ENCODE measurements at places on chromosomes 5 and 9. TPM values are rescaled to one million over a fixed set of nuclear protein-coding genes. Genes with fewer than 3 reads are reported as not detected.

The CDH9 gene
- not detected for total RNA-seq

The ABLIM3 gene
- total RNA-seq = not detected

The OR1J2 gene
- not detected for total RNA-seq

The MYMK gene
- total RNA-seq = not detected

The MACIR gene
- 12.3 TPM for total RNA-seq

The HTR4 gene
- not detected for total RNA-seq

The FCN2 gene
- total RNA-seq = not detected

The PCDHGB4 gene
- total RNA-seq = 0.34 TPM

The TEK gene
- total RNA-seq = not detected

The MSANTD3 gene
- total RNA-seq = 16.2 TPM

The PLAC8L1 gene
- 0.74 TPM for total RNA-seq

The ZDHHC21 gene
- total RNA-seq = 14.2 TPM

The FGF18 gene
- total RNA-seq = 0.16 TPM

The ADGRD2 gene
- not detected for total RNA-seq

The GPR150 gene
- total RNA-seq = 0.11 TPM

The PDZD2 gene
- 0.05 TPM for total RNA-seq

The SLC34A3 gene
- not detected for total RNA-seq

The SLC6A7 gene
- not detected for total RNA-seq

The VCAN gene
- not detected for total RNA-seq

The IL5 gene
- total RNA-seq = 113 TPM

The GLDC gene
- total RNA-seq = 1.0 TPM

The FBLL1 gene
- not detected for total RNA-seq

The SLC27A6 gene
- total RNA-seq = not detected

The OR5C1 gene
- total RNA-seq = not detected

The CD14 gene
- 0.39 TPM for total RNA-seq

The PSMB7 gene
- total RNA-seq = 211 TPM

The FRRS1L gene
- not detected for total RNA-seq

The SPINK6 gene
- total RNA-seq = not detected

The SPINK7 gene
- not detected for total RNA-seq

The PCDHGB6 gene
- 0.34 TPM for total RNA-seq

The CATSPER3 gene
- total RNA-seq = 0.34 TPM
